ENCODE measurements at places on chromosomes 11 and 22.

- DNase-seq: peak; percentile 35
Measured at GRCh38 chr22:18104566-18104965, 6.0 kb upstream of the TUBA8 start.

DNA sequence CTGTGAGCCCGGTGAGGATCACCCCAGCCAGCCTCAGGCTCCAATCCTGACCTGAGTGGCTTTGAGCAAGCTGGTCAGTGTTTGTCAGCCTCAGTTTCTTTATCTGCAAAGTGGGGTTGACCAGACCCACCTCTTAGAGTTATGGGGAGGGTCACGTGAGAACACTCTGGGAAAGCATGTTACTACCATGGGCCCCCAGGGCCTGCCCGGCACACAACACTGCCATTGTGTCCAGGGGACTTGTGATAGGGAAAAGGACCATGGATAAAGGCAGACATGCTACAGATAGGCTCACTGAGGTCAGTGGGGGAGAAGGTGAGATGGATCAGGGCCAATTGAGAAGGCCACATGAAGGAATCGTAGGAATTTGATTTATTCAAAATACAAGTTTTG lies 32.1 kb upstream of the SUSD2 start:
- no peak for DNase-seq

GRCh38 chr11:19703211-19703610 lies 9.4 kb upstream of the NAV2 start:
- DNase-seq: no peak

DNA sequence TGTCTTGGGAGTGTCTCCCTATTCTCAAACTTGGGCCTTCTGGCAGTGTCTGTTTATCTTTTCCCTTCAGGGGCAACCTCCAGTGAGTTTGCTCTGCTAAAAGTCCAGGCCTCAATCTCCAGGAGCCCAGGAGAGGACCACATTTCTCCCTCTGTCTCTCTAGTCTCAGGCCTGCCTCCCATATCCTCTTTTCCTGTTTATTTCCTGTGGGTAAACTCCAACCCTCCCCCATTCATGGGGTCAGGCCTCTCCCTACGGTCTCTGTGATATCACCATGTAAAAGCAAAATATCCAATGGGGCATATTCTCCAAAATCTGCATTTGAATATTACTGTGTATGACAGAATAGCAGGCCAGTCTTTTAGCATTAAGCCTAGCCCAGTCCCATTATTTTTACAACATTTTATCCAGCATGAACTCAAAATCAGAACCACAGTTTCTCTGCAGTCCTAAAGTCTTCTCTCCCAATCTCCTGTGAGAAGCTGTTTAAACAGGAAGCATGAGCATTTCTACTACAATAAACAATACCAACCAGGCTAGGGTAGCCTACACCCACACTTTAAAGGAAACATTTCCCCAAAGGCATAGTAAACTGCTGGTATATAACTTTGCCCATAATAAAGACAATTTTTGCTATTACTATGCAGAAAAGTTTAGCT lies 18.0 kb upstream of the TMEM135 start:
- no peak for DNase-seq

- no peak for DNase-seq
Measured at GRCh38 chr22:17867160-17867785, 93.0 kb upstream of the BID start.

GRCh38 chr22:32246166-32246565 lies 9.0 kb downstream of the SLC5A4 start:
- DNase-seq: no peak

GRCh38 chr22:49116486-49117120 lies 711.1 kb downstream of the BRD1 start:
- no peak for DNase-seq

DNA sequence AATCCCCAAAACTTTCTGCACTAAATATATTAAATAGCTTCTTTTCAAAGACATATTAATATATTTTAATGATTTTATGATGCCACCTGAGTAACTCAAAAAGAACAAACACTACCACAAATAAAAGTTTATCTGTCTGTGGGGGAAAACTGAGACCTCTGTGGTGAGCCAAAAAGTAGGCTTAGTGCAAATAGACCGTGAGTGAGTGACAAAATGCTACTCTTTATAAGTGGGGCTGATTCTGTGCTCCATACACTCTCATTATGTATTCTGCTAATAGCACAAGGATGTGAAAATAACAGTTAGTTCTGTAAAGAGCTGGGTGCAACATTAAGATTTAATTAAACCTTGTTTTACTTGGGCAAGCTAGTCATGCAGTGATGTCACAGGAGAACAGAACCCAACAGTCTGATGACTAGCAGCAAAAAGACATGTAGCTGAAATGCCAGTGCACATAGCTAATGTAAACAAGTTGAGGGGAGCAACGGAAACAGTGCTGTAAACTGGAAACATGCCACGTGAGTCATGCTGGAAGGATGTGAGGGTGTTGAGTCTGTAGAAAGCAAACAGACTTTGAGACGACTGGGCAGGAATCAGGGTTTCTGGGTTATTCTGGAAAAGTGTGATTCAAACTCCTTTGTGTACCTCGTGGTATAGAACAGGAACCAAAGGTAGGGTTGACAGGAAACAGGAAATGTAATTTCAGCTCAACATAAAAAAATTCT lies 1130.4 kb downstream of the LRRC4C start:
- peak; percentile 98 for DNase-seq

DNA sequence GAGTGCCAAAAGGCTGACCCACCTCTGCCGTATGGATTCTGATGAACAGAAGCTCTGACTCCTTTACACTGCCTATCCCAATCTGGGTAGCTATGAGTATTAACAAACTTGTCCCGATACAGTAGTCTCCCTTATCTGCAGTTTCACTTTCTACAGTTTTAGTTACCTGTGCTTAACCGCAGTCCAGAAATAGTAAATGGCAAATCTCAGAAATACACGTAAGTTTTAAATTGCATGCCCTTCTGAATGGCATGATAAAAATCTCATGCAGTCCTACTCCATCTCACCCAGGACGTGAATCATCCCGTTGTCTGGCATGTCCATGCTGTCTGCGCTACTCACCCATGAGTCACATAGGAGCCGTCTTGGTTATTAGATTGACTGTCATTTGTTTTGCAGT lies 68.8 kb downstream of the SNX19 start:
- DNase-seq: peak; percentile 41

DNA sequence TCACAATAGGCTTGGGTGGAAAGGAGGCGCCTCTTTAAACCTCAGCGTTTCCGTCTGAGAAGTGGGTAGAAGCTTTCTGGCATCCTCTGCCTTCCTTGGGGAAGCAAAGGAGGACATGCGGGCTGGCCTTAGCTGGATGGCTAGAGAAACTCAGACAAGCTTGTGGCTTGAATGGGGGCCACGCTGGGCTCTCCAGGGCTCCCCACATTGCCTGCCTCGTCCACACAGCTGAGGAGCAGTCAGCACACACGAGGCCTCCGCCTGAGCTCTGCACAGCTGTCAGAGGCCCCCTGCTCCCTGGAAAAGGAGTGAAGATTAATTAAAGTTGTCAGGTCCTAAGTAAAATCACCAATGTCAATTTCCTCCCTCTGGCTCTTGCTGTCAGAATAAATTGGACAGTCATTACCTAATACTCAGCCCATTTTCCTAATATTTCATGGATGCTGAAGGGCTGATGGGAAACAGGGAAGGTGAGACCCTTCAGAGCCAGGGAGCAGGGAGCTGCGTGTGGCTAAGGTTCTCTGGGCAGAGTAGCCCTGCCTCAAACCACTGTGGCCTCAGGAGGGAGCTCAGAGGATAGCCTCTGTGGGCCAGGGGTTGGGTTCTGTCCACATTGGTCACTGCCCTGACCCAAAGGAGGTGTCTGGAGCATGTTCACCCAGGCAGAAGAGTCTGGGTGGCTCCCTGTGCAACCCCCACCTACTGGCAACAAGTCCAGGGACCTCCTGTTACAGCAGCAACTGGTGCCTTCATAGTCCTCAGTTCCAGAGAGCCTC lies 118.3 kb upstream of the CD82 start:
- no peak for DNase-seq

GRCh38 chr11:57474017-57474802 lies 13.9 kb downstream of the RTN4RL2 start:
- DNase-seq: no peak

GRCh38 chr11:55920537-55920936 lies 6.2 kb upstream of the OR5W2 start:
- no peak for DNase-seq

GRCh38 chr11:83706566-83706965 lies 420.4 kb upstream of the CCDC90B start:
- DNase-seq: no peak

DNA sequence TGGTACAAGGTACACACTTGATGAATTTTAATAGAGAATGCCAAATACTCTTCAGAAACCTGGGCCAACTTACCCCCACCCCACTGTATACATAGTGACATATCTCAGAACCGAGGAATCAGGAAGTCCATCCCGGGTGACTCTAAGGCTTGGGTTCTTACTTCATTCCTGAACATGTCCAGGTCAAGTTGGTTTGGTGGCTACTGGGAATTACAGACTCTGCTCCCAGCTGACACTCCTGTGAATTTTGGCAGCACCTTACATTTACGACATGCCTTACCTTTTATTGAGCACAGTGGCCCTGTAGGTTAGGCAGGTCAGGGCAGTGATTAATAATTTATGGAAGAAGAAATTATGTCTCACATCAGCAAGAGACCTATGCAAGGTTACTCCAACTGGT lies 70.1 kb upstream of the LDLRAD3 start:
- no peak for DNase-seq

DNA sequence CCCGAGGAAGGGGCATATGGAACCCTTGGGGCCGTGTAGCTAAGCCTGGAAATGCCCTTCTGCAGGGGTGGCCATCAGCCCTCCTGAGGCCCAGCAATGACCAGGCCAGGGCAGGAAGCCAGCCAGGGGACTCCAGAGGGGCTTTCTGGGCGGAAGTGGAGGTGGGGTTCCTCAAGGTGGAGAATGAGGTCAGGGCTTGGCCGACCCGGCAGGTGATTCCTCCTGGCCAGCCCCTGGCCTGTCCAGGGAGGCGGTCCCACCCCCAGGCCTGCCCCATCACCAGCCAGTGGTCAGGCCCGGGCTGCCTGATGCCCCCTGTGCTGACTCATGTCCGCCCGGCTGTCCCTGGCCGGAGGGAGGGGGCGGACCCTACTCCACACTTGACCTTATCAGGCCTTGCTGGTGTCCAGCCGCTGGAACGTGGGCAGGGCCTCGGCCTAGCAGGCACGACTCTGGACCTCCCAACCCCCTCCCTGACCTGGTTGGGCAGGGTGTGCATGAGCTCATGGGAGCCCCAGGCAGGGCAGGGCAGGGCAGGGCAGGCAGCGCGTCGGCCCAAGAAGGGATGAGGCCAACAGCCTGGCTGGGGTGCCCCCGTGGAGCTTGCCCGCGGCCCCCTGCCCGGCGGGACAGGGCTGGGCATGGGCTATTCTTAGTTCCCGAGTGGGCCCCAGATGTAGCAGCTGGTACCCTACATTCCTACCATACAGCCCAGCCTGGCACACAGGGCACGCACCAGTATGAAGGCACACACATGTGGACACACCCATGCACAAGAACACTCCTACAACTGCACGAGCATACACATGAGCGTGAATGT lies 35.9 kb downstream of the RPL3 start:
- no peak for DNase-seq

DNA sequence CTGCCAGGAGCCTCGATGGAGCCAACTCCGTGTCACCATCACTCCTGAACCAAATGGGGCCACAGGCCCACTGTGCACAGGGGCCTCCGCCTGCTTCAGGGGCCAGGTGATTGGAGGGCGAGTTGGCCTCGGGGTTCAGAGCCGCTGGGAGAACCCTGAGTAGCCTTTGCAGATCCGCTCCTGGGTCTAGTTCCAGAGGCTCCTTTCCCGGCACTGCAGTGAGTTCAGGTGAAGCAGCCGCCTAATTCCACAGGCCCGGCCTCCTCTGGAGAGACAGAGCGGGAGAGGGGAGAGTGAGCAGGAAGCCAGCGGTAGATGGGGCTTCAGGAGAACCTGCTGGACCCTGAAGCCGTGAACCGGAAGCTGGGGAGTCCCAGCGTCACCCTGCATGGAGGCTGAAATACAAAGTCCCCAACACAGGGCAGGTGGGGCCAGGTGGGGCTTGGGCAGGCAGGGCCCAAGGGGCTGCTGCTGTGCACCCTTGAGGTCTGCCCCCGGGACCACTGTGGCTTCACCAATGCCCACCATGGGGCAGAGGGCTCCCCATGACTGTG lies 22.5 kb downstream of the DRD4 start:
- DNase-seq: no peak

DNA sequence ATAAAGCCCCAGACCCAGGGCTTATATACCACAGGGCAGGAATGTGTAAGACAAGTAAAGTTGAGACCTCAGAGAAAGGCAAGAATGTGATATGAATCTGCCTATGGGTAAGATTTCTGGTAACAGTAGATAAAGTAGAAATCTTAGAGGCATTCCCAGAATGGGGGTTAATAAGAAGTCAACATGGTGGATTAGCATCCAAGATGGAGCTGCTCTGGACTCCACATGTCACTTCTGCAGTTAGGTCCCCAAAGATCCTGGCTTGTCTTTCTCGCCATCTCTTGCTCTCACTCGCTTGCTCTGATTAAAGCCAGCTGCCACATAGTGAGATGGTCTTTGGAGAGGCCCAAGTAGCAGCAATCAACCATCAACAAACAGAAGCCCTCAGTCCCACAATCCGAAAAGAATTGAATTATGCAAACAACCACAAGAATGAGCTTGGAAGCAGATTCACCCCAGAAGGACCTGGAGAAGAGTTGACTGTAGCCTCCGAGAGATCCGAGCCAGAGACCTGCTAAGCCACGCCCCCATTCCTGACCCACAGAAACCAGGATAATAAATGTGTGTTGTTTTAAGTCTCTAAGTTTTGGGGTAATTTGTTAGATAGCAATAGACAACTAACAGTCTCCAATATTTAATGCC lies 5.4 kb upstream of the C11orf86 start:
- no peak for DNase-seq

GRCh38 chr22:30241576-30242371 lies 4.8 kb downstream of the LIF start:
- no peak for DNase-seq

- DNase-seq: no peak
Measured at GRCh38 chr11:11000579-11001283, 142.9 kb upstream of the ZBED5 start.

DNA sequence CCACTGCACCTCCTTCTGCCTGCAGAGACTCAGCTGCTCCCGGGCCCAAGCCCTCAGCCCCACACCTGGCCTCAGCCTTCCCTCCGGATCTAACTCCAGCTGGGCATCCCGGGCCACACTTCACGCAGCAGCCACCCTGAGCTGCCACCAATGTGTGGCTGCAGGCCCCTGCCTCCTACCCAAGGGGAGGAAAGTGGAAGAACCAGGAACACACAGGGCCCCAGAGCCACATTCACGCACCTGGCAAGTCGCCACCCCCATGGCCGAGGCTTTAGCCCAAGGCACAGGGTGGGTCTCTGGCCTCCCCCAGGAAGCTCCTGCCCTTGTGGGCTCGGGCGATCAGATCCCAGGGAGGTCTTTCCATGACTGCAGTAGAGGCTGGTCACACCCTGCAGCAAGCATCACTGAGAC lies 345.6 kb downstream of the CTTN start:
- DNase-seq: no peak

GRCh38 chr11:75073459-75074190 lies 23.1 kb downstream of the OR2AT4 start:
- DNase-seq: no peak

- DNase-seq: no peak
Measured at GRCh38 chr22:38214302-38215056, 12.7 kb downstream of the MAFF start.

All from NCI-H460 (cell line).